DMS 273 treated with DMSO at 0.1 percent for 48 hours (cell line): ENCODE measurements at places on chromosomes 7 and 10.
A peak's percentile ranks its signal among the peaks of the same experiment; 100 is the strongest.

- no peak for DNase-seq
These were observed 63.8 kb upstream of the NPS start for GRCh38 chr10:127485153-127485857.

DNA sequence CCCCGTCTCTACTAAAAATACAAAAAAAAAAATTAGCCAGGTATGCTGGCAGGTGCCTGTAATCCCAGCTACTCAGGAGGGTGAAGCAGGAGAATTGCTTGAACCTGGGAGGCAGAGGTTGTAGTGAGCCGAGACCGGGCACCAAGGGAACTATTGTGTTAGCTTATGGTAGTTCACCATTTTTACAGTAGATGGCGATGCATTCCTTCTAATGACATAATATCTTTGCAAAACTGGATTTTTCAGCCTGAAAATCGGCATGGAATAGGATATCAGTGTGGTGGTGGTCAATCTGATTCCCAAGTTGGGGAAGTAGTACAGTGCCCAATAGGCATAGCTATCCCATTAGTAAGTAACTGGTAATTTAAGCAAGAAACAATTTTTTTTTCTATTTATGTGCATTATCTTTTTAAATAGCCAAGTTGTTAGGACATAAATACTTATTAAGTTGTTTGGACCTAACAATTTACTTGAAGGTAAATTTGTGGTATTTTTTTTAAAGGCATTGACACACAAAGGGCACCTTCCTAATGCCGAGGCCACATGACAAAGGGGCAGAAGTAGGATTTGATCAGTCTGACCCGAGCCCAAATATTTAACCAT lies 17.6 kb upstream of the IMPDH1 start:
- peak; percentile 49 for DNase-seq

- DNase-seq = no peak
These were observed 767.9 kb downstream of the GRID1 start for GRCh38 chr10:85598646-85599045.

GRCh38 chr7:151245360-151246101 lies 3.0 kb downstream of the SMARCD3 start:
- DNase-seq = no peak

- DNase-seq = no peak
These were observed 525.9 kb downstream of the TYW1 start for GRCh38 chr7:67522504-67522903.

DNA sequence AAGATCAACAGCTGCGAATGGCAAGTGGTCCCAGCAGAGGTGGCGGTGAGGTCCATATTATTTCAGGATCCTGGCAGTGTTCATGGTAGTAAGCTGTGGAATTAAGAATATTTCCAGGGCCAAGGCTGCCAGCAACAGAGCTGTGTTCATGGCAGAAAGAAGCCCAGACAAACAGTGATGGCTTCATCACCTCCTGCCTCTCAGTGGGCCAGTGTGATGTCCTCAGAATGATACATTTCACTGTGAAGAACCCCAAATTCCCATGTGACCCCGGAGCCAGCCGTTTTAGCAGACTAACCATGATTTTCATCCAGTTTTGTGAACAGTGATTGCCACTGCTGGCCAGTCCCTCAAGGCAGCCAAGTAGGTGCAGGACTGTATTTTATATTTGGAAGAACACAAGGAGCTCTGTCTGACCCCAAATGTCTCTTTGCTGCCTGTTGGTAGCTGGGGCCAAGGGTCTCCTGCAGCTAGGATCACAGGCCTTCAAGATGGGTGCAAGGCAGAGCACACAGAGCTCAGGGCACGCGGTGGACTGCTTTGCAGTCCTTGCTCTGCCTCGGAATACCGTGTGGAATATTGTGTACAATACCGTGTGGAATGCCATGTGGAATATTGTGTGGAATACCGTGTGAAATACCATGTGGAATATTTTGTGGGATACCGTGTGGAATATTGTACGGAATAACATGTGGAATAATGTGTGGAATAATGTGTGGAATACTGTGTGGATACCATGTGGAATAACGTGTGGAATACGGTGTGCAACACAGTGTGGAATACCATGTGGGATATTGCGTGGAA lies 132.3 kb upstream of the CHST15 start:
- no peak for DNase-seq

GRCh38 chr10:6643962-6644361 lies 63.9 kb upstream of the PRKCQ start:
- no peak for DNase-seq
